ENCODE measurements at places on chromosomes 13 and 19. TPM values are rescaled to one million over a fixed set of nuclear protein-coding genes. Genes with fewer than 3 reads are reported as not detected.

The PCDH17 gene
- not detected for total RNA-seq

The ZNF132 gene
- total RNA-seq, result 0.29 TPM

The DNAJC15 gene
- total RNA-seq, result 28.3 TPM

The ARHGEF1 gene
- 63.7 TPM for total RNA-seq

The SBK3 gene
- total RNA-seq, result 0.58 TPM

The VSTM1 gene
- not detected for total RNA-seq

The PABPC3 gene
- under 0.01 TPM for total RNA-seq

The TRMT1 gene
- total RNA-seq, result 39.7 TPM

All from myometrial cell (primary cell).